K562 (cell line): ENCODE measurements at places on chromosomes 7 and 10. TPM values are rescaled to one million over a fixed set of nuclear protein-coding genes. Genes with fewer than 3 reads are reported as not detected.

GRCh38 chr10:119896937-119897770, 4.6 kb downstream of the SEC23IP start:
- no peak for DNase-seq

GRCh38 chr10:33623669-33624068, 289.2 kb upstream of the NRP1 start:
- no peak for DNase-seq

DNA sequence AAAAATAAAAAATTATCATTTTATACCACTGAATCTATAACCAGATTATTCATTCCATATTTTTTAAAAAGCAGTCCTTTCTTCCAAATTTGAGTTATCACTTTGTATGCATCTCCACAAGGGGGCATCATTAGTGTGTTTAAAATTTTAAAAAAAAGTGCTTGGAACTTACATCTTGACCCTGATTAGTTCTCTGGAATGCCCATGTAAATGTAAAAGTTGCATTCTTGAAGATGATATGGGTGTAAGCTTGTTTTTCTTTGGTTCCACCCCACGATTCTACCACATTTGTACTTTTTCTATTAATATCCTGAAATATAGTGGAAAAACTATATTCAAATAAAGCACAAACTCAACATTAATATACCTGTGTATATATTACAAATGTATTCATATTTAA, 144.9 kb downstream of the ELAPOR2 start:
- peak; percentile 37 for DNase-seq

DNA sequence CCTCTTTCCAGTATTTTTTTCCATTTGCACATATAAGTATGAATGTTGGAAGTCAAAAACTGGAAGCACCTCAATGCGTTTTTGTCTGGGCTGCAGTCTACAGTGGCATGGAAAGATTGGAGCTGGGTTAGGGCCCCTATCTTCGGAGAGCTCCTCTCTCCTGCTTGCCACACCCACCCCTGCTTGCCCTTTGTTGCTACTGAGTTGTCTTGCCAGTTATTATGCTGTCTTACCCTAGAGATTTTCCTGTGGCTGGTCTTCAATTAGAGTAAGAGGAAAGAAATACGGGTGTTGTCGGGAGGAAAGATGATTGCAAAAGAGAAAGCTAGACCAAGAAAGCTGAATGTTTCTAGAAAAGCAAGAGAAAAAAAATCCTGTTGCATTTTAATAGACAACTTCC, 228.9 kb upstream of the CELF2 start:
- DNase-seq = no peak

DNA sequence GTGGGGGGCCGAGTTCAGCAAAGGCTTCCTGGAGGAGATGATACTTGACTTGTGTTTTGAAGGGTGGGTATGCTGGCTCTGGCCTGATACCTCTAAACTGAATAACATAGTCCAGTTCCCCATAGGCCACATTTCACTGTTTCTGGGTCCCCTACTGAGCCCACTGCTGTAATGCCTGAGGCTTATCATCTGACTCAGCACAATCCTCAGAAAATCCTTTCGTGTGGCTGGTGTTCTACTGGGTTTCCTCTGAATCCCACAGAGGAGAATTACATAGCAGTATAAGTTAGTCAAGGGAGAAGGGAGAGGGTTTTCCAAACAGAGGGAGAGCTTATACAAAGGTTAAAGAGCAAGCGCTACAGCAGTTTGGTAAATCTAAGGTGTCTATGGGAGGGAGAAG, 2.8 kb upstream of the R3HCC1L start:
- no peak for DNase-seq

DNA sequence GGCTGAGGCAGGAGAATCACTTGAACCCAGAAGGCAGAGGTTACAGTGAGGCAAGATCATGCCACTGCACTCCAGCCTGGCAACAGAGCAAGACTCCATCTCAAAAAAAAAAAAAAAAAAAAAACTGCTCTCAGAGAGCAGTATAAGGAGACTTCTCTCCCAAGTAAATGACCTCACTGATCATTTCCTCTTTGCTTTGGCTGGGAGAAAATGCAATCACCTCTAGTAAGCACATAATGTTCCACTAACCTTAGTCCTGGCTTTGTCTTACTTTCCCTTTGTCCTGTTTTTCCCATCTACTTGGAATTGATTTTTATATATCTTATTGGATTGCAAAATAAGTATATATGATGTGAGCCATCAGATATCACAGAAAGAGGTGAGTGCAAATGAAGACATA, 2.5 kb downstream of the SLC25A13 start:
- DNase-seq = no peak

DNA sequence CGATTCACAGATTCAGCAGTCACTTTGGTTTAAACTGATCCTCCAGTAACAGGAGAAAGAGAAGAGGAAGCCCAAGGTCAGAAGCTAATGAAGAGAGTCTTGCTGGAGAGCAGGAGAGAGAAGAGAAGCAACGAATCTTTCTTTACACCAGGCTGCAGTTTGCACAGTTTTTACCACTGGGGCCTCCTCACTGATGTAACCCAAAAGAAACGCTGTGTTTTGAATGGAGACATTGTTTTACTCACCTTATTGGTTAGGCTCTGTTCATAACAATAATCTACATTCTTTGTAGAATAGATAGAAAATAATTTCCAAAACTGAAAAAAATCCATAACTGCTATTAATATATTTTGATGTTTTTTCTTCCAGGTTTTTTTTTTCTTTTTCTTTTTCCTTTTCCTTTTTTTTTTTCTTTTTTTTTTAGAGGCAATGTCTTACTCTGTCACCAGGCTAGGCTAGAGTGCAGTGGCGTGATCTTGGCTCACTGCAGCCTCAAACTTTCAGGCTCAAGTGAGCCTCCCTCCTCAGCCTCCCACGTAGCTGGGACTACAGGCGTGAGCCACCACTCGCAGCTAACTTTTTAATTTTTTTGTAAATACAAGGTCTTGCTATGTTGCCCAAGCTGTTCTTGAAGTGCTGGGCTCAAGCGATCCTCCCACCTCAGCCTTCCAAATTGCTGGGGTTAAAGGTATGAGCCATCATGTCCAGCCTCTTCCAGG, 27.6 kb downstream of the LYZL1 start:
- no peak for DNase-seq

DNA sequence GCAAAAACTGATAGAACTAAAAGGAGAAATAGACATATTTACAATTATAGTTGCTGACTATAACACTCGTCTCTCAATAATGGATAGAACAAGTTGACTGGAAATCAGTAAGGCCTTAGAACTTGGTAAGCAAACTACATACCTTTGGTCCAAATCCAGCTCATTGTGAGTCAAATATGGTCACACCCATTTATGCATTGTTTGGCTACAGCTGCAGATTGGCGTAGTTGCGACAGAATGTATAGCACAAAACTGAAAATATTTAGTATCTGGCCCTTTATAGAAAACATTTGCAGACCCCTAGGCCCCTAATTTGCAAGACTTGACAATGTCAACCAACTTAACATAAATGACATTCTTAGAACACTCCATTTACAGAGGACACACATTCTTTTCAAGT, 103.6 kb upstream of the EGR2 start:
- DNase-seq = no peak

- no peak for DNase-seq
Observed at GRCh38 chr10:1461016-1461415, 276.3 kb downstream of the ADARB2 start.

DNA sequence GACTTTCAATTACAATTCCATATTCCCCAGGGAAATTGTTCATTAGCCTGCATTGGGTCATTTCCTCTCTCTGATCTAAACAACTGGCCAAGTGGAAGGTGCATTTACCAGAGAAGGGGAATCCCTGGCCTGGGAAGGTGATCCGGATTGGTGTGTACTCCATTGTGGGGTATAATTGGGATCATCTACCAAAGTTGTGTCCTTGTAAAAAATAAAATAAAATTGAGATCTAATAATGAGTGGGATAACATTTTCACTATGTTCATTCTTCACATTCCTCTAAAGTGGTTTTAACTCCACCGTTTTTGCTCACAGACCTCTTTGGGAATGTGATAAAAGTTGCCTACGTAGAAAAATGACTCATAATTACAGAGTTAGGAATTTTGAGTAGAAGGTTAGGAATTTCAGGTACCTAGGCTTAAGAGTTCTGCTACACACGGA, 22.8 kb downstream of the ARL5B start:
- DNase-seq = no peak

DNA sequence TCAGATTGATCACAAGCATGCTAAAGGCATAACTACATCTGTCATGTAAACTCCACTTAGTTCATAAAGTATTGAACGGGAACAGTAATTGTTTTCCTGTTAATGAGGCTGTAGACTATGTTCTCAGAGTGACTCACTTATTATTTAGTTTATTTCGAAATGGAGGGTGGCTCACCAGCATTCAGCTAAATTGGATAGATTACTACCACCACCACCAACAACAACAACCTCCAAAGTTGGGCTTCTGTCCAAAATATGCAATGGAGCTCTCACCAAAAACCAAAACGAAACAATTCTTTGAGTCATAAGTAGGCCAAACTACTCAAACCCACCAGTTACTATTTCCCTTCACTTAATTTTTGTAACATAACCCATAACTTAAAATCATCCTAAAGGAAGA, 127.9 kb upstream of the NRBF2 start:
- no peak for DNase-seq

- no peak for DNase-seq
Observed at GRCh38 chr10:51521605-51522004, 177.8 kb downstream of the CSTF2T start.

DNA sequence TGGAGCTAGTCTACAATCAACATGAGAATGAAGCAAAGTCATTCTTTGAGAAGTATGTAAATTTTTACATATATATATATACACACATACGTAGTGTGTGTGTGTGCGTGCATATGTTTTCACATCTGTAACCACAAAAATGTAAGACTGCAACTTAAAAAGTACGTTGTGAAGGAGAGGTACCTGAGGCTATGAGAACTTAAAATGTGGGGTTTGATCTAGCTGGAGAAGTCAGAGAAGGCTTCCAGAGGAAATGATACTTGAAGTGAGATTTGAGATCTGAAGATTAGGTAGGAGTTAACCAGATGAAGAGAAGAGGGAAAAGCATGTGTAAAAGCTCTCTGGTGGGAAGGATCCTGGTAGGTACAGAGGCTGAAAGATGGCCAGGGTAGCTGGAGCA, 5.8 kb downstream of the TAF5 start:
- DNase-seq = no peak

GRCh38 chr7:36308031-36308430, 81.6 kb upstream of the ANLN start:
- DNase-seq = no peak

- no peak for DNase-seq
Observed at GRCh38 chr7:149880638-149881311, 7.0 kb downstream of the ATP6V0E2 start.

GRCh38 chr7:96308253-96308949, 13.5 kb downstream of the SLC25A13 start:
- DNase-seq = no peak

GRCh38 chr10:113959383-113959760, 84.3 kb upstream of the ADRB1 start:
- no peak for DNase-seq

DNA sequence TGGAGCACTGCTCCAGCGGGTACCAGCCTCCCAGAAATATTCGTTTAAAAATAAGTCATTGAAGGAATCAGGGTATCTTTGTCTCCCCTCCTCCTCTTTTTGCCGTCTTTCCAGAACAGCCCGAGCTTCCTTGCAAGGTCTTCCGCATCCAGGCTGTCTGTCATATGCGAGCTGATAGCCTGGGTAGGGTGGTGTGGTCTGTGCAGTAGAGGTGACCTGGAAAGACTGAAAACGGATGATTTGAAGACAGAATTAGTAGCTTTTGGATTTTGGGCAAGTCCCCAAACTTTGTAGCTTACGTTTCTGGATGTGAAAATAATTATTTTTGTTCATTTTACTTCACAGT, 480 bp downstream of the VPS50 start:
- DNase-seq = peak; percentile 28

- no peak for DNase-seq
Observed at GRCh38 chr7:17347401-17347800, 48.9 kb downstream of the AHR start.

DNA sequence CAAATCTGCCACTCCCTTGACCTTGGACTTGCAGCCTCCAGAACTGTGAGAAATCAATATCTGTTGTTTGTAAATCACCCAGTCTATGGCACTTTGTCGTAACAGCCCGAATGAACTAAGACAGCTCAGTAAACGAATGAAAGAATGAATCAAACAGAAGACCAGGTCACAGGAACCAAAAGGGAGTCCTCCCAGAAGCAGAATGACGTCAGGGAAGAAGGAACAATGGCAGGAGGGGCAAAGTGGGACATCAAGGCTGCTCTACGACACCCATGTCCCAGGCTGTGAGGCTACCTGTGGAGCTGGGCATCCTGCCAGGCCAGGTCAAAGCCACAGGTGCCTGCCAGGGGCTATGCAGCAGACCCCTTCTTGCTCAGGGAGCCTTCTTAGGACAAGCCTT, 267.2 kb upstream of the PFKP start:
- no peak for DNase-seq

DNA sequence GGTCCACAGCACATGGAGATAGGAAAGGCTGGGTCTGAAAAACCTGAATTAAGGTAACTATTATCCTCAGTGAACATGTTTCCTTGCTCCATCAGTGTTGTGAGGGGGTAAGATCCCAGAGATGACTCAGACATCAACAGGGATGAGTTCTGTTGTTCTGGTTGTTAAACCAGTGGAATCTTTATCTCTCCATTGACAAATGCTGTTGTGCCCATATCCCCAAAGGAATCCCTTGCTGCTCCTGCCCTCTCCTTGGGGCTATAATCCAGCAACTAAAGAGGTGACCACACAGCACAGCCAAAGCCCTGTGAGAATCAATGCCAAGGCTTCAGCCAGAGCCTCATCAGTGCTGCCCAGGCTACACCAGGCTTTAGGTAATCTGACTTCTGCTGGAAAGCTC, 113.4 kb downstream of the JAZF1 start:
- no peak for DNase-seq

DNA sequence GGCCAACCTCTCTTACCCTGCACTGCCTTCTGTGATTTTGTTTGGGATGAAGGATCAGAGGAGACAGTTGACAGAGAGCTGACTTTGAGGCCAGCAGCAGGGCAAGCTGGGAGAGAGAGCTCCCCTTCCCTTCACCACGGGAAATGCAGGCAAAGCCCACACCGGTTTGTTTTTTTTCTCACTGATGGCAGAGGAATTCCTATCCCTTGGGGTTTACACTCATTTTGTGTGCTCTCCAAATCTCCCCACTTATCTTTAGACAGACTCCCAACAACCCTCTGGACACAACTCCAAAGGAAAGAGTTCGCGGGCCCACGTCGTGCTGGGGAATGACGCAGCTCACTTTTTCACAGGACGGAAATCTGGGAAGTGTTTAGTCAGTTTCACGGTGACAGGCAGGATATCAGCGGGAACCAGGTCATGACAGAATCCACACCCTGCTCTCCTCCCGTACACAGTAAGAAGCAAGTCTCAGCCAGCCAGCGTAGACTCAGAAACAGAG, 68.3 kb upstream of the FAM171A1 start:
- peak; percentile 32 for DNase-seq

GRCh38 chr7:30648744-30649540, 33.3 kb downstream of the CRHR2 start:
- DNase-seq = no peak

Gene PVRIG
- 0.64 TPM in 1 of 2 replicates, not detected in the other for total RNA-seq

Gene ANKRD26
- total RNA-seq = 6.8 and 7.4 TPM in 2 replicates

Gene WDR86
- total RNA-seq = 0.09 TPM in 1 of 2 replicates, not detected in the other

Gene CALHM3
- total RNA-seq = not detected in 2 replicates

Gene GJC3
- 0.16 and 0.29 TPM in 2 replicates for total RNA-seq

Gene PLA2G12B
- not detected in 2 replicates for total RNA-seq

Gene PTPRN2
- total RNA-seq = 0.09 TPM in 1 of 2 replicates, not detected in the other

Gene ZNF117
- 8.5 and 9.3 TPM in 2 replicates for total RNA-seq

Gene INSIG1
- total RNA-seq = 254 and 296 TPM in 2 replicates

Gene MXI1
- 16.4 and 17.8 TPM in 2 replicates for total RNA-seq

Gene GLI3
- total RNA-seq = 0.18 and 0.27 TPM in 2 replicates

Gene C10orf67
- not detected in 2 replicates for total RNA-seq

Gene GJD4
- total RNA-seq = not detected in 2 replicates

Gene TWIST1
- 0.18 and 0.33 TPM in 2 replicates for total RNA-seq
